ENCODE measurements at places on chromosomes 7 and 10.
A peak's percentile ranks its signal among the peaks of the same experiment; 100 is the strongest.

- peak; percentile 82 for DNase-seq
Measured at GRCh38 chr10:100370714-100371481, 23.9 kb downstream of the SCD start.

DNA sequence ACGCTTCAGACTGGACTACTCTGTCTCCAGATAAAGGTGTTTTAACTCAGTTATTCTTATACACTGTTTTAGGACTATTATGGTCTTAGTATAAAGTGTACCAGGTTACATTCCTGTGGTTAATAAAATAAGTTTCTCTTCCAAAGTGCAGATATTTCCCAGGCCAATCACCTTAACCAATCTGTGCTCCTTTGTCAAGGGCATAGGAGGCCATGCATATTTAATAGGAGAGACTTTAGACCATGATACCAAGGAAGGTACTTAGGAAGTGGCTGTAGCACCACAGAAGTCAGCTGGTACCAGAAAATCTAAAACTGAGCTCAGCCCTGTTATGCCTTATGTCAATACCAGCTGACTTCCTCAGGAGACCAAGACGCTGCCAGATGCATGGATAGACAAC is 226.5 kb upstream of the TMEM72 start:
- no peak for DNase-seq

DNA sequence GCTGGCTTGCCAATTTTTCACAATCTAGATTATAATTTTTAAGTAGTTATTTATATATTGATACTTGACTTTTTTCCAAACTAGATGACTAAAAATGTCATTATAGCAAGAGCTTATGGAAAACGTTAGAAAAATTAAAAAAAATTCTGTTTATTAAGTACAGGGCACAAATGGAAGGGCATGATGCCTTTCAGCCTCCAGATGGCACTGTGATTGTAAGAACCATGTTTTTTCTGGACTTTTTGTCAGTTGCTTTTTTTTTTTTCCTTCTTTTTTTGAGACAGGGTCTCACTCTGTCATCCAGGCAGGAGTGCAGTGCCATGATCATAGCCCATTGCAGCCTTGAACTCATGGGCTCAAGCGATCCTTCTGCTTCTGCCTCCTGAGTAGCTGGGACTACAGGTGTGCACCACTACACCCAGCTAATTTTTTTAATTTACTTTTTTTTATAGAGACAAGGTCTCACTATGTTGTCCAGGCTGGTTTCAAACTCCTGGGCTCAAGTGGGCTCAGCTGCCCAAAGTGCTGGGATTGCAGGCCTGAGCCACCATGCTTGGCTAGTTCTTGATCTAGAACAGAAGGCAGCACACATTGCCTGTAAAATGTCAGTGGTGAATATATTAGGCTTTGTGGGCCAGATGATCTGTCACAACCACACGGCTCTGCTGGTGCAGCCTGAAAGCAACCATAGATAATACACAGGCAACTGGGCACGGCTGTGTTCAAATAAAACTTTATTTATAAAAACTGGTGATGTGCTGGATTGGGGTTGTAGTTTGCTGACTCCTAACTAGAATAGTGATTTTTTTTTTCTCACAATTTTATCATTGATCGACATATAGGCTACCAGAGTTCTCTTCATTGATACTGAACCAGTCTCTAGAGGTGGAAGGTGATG is 27.4 kb downstream of the UCMA start:
- no peak for DNase-seq

GRCh38 chr10:68408898-68409518 is 1.9 kb upstream of the RUFY2 start:
- DNase-seq, result no peak

DNA sequence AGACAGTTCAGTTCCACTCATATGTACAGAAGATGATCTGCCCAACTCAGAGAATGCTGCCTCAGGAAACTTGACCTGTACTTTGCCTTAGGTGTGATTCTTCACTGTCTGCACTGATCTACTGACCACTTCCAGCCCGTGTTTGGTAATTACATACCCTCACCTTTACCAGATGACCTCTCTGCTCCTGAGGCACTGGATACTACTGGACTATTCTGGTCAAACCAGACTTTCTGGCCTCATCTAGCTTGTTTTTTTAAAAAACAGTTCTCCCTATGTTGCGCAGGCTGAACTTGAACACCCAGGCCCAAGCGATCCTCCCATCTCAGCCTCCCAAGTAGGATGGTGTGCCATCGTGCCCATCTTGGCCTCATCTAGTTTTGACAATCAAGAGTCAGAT is 26.2 kb downstream of the IDE start:
- DNase-seq, result no peak

- DNase-seq, result no peak
Measured at GRCh38 chr7:70693321-70693685, 438.6 kb upstream of the GALNT17 start.

DNA sequence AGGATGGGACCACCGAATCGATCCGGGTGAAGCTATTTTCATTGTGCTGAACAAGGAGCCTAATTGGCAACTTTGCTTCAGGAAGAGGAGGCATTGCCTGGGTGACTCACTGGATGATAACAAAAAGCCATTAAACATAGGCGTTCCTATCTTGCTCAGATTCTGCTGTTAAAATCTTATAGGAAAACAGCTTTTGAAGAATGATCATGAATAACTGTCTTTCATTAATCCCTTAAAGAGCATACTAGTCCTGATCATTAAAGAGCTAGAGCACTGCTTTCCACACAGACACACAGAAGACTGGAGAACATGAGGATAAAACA is 174.2 kb upstream of the IMMP2L start:
- no peak for DNase-seq

DNA sequence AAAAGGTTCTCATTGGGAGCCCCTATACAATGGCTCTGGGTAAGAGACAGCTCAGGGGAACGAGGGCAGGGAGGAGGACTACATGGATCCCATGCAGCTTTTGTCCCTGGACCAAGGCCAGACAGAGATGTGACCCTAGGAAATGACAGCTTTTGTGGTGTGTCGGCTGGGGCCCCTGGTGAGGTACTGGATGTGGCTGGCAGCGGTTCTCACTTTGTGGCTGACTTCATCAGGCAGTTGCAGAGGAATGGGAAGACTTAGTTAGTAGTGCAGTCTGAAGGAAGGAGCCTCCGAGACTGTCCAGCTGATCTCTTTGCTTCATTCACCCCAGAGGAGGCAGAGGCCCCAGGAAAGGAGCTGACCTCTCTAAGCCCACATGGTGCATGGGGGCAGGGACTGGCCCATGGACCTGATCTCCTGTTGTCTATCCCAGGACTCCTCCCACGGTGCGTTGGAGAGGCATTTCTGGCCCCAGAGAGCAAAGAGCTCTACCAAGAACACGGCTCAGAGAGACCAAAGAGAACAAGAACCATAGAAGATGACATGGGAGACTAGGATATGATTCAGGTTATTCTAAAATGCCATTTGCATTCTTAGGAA is 202.9 kb downstream of the RPS24 start:
- DNase-seq, result no peak

DNA sequence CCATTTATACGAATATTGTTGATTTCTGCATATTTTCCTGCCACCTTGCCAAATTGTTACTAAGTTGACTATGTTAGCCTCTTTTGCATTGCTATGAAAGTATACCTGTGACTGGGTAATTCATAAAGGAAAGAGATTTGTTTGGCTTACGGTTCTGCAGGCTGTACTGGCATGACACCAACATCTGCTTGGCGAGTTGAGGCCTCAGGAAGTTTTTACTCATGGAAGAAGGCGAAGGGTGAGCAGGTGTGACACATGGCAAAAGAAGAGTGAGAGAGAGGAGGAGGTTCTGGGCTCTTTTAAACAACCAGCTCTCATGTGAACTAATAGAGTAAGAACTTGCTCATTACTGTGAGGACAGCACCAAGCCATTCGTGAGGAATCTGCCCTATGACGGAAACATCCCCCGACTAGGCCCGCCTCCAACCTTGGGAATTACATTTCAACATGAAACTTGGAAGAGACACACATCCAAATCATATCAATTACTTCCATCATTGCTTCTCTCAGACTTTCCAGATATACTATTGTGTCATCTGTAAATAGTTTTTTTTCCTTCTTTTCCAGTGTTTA is 8.4 kb downstream of the RALA start:
- no peak for DNase-seq

DNA sequence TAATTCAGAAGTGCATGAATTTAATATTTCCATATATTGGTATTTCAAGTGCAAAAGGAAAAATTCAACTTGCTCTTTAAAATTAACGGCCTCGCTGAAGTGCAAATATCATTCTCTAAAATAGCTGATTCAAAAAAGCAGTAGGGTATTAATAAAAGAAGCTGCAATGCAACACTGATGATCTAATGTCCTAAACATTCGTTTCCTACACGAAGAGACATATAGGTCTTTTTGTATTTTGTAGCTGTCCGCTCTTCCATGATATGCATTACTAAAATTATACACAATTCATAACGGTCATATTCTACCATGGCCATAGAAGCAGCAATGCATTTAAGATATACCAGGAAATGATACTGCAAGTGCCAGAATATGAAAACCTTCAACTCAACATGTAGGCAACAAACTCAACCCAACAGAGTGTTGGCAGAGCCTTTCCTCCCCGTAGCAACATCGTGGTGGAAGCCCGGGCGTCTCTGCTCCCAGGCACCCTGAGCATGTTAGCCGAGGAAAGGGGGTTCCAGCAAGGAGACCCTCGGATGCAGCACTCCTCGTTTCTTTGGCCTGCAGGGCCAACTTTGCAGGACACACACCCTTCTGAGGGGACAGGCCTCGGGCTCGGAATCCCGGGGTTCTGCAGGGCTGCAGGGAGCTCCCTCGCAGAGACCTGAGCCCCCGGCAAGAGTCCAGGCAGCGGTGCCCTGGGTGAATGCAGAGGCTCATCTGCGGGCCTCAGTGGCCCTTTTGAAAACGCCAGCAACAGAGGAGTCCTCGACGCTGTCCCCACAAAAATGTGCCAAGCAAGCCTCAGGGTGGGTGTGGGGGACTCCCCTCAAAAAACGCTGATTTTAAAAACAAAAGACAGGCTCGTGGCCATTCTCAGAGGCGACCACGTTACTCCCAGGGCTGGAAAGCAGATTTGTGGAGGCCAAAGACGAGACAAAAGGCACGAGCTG is 1.6 kb downstream of the FAM171A1 start:
- no peak for DNase-seq

DNA sequence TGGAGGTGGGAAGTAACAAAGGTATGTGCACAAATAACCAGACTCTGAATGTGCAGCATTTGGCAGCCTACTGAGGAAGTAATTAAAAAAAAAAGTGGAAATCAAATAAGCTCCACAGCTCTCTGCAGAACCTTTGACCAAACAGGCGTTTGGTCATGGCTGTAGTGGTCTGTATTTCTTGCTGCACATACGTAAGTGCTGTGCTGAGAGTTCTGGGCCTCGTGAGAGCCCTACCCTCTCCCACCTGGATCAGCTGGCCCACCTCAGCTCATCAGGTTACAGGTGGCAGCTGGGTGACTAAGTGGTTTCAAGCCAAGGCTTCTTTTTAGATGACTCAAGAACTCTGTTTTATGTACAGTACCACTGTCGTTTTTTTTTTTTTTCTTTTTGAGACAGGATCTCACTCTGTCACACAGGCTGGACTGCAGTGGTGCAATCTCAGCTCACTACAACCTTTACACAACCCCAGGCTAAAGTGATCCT is 178.2 kb upstream of the KLF6 start:
- DNase-seq, result no peak

DNA sequence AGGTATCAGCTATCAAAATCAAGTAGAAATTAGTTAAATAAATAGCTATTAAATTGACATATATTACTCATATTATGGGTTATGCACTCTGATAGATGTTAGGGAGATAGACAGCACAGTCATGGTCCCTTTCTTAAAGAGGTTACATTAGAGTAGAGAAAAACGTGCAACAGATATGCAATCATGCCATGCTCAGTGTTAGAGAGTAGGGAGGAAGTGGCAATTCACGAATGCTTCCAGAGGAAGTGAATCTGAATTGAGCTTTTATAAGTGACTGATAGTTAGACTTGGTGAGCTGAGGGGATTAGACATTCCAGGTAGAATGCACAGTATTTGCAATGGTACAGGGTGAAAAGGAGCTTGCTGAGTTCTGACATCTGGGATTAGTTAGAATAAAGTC is 349.8 kb downstream of the NXPH1 start:
- DNase-seq, result no peak

DNA sequence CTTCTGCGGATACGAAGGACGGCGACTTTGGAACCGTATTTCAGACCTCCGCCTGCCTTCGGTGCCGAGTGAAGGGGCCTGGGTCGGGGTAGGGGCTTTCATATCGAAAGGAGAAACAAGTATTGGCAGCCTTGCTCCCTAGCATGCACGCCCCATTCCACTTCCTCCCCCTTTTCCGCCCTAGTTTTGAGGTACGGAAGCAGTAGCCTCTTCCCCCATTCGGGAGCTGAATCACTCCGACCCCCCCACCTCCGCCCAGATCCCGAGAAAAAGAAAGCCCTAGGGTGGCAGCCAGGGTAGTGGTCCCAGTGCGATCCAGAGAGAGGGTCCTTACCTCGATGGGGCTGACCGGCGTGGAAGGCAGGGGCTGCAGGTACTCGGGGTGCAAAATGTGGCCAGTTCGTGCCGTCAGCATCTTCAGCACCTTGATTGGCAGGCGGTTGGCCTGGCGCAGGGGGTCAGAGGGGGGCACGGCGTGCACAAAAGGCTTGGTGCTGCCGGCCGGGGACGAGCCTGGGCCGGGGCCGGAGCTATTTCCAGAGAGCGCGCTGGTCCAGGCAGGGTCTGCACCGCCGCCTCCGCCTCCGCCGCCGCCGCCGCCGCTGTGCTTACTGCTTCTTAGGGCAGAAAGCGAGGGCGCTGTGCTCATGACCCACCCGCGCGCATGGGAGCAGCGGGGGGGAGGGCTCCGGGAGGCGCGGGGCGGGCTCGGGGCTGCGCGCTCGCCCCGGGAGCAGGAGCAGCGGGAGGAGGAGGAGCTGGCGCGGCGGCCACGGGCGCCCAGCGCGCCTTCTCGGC is 594 bp downstream of the ZNF503 start:
- DNase-seq, result peak; percentile 45

GRCh38 chr7:2823130-2823529 is 21.0 kb downstream of the GNA12 start:
- no peak for DNase-seq

DNA sequence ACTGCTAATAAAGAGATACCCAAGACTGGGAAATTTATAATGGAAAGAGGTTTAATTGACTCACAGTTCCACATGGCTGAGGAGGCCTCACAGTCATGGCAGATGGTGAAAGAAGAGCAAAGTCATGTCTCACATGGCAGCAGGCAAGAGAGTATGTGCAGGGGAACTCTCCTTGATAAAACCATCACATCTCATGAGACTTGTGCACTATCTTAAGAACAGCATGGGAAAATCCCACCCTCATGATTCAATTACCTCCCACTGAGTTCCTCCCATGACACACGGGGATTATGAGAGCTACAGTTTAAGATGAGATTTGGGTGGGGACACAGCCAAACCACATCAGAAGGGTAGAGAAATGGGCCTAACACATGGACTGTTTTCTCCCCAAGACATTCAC is 156.3 kb downstream of the CCDC71L start:
- DNase-seq, result no peak

DNA sequence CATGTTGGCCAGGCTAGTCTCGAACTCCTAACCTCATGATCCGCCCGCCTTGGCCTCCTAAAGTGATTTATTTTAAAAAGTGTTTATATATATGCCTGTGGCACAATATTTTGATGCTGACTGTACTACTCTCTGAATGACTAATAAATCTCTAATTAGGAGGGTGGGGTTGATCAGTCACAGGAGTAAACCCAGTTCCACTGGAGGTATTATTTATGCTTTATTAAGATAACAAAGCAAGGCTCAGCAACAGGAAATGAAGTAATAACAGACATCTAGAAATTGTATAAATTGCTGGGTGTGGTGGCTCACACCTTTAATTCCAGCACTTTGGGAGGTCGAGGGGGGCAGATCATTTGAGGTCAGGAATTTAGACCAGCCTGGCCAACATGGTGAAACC is 26.0 kb upstream of the MCU start:
- no peak for DNase-seq
